Kidney glomerular epithelial cell (primary cell): ENCODE measurements at places on chromosomes 1 and 21.

GRCh38 chr21:43312011-43312410 is 114.9 kb downstream of the SIK1 start:
- no peak for DNase-seq

DNA sequence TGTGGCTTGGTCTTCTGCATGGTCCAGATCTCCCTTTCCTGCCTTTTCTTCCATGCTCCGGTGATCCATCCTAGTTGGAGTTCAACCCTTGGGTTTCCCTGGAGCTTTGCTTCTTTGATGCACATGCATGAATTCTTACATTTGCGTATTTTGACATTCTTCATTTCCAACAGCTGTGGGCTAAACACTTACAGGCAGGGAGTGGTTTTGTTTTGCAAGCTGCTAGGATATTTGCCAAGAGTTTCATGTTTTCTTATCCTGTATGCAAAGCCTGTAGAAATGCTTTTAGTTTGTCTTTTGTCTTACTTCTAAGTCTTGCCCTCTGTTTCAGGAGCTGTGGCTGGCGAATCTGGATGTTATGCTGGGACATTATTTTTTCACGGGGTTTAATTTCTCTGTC is 90.3 kb upstream of the PAXBP1 start:
- no peak for DNase-seq

GRCh38 chr1:224524679-224525078 is 90.1 kb upstream of the WDR26 start:
- peak; percentile 39 for DNase-seq

DNA sequence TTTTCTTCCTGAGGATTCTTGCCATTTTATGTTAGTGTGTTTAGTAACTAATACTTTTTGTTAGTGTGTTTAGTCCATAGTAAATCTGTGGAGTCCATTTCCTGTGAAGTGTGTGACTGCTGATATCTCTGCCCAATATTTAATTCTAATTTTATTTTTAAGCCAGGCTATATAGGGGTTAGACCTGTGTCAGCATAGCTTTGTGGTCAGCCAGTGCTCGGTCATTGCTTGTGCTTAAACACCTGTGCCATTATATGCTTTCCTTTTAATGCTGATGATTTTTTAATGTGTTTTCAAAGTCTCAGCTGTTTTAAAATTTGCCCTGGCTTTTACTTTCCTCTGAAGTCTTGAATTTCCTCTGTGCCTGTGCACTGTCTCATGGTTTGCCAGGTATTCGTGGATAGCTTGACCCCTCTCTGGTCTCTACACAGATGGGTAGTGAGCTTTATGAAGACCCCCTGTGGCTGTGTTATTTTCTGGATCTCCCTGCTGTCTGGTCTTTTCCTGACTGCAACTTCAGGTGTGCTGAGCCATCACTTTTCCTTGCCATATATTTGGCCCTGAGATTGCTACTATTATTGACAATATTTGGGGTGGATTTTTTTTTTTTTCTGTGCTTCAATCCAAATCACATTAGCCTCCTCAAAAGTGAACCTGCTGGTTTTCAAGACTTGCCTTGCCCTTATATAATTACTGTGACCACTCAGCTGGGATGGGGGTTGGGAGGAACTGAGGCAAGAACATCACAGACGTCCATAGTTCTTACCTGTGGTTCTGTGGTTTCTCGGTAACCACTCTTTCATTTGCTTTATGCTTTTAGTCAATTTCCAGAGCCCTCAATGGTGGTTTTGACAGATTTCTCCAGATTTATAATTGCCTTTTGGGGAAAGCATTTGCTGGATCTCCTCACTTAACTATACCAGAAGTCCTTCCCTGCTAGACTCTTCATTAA is 59.6 kb downstream of the RPS6KC1 start:
- DNase-seq = no peak

DNA sequence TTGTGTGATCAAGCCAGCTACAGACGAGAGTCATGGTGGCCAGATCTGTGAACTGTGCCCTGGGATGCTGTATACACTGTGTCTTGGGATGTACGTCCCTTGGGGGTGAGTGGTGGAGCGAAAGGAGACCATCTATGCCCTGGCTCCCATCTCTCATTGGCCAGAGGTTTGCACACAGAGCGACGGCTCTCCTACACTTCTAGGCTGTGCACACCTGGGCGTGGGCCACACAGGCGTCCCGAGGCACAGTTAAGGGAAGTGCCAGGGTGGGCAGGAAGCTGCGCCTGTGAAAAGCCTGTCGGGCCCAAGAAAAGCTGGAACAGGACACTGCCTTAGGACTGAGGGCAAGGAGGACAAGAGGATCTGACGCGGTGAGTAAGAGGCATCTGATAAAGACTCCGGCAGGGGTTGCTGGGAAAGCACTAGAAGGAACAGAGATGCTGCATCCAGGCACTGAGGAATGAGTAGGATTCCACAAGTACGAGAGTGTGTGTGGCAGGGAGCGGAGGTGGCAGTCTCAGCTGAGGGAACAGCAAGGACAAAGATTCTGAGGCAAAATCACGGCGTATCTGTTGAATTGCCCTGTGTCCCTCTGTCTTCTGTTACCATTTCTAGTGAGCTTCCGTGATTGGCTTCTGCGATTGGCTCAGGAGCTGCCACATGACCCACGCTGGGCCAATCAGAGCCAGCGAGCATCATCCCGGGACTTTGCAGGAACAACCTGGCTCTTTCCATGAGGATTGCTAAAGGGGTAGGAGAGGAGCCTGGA is 67.9 kb upstream of the ZBTB40 start:
- DNase-seq = no peak

GRCh38 chr1:28365864-28366263 is 3.7 kb upstream of the PHACTR4 start:
- DNase-seq = no peak

DNA sequence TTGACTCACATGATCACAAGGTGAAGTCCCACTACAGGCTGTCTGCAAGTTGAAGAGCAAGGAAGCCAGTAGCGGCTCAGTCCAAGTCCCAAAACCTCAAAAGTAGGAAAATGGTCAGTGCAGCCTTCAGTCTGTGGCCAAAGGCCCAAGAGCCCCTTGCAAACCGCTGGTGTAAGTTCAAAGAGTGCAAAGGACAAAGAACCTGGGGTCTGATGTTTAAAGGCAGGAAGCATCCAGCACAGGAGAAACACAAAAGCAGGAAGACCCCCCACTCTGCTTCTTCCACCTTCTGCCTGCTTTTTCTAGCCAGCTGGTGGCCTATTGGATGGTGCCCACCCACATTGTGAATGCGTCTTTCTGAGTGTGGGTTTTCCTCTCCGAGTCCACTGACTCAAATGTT is 2222.6 kb downstream of the MRPL39 start:
- no peak for DNase-seq

DNA sequence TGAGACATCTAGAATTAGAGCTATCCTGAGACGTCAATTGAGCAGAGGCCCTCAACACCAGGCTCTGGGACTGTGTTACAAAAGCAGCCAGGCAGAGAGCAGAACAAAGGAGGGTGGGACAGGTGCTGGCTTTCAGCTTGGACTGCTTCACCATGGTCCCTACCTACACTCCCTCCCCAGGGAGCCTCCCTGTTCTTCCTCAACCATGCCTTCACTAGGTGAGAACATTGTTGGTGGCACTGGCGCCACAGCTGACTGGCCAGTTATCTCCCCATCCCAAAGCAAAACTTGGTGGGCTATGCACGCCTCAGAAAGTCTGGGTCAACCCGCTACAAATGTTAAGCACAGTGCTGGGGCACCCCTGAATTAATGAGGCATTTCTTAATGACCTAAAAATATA is 87.8 kb downstream of the NMNAT2 start:
- DNase-seq = no peak

DNA sequence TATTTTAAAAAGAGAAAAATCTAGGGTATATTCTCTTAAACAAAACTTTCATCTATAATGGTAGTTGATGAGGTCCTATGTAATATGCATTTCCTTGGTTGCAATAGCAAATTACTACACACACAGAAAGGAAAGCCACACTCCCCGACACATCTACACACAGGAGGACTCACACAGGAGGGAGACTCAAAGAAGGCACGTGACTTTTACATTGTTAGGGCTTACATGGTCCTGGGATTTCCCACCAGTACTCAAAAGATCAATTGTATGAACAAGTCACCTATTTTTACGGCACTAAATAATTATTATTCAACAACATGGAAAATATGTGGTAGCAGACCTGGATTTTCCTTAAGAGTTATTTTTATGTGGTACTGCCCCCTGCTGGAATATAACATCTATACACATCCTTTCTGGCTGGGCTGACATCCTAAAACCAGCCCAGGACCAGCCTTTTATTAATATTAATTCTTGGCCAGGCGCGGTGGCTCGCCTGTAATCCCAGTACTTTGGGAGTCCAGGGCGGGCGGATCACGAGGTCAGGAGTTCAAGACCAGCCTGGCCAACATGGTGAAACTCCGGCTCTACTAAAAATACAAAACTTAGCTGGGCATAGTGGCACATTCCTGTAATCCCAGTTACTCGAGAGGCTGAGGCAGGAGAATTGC is 33.9 kb upstream of the LGALS8 start:
- DNase-seq = peak; percentile 48

GRCh38 chr1:33099290-33100118 is 18.6 kb downstream of the AZIN2 start:
- DNase-seq = peak; percentile 99

DNA sequence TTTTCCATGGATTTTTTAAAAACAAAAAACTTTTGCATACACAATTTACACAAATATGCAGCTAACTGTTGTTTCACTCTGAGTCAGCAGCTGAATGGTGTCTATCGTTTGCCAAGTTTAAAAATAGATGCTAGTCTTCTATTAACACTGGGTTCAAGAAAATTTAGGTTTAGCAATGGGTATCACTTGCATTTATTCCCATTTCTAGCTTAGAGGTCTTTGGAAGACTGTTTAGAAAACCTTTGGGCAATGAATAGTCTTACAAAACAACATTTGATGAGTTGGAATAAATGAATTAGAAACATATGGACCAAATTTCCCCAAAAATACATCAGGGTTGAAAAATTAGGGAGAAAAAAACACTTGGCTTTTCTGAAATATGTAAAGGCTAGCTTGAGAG is 165.8 kb downstream of the LYPLAL1 start:
- no peak for DNase-seq

GRCh38 chr1:60503266-60503925 is 429.8 kb upstream of the C1orf87 start:
- DNase-seq = no peak

- no peak for DNase-seq
These were observed 1.2 kb downstream of the GBP5 start for GRCh38 chr1:89271341-89272015.

GRCh38 chr1:20074055-20074724 is 4.2 kb downstream of the PLA2G5 start:
- DNase-seq = no peak

- DNase-seq = no peak
These were observed 141.4 kb upstream of the RAB4A start for GRCh38 chr1:229129301-229130027.

DNA sequence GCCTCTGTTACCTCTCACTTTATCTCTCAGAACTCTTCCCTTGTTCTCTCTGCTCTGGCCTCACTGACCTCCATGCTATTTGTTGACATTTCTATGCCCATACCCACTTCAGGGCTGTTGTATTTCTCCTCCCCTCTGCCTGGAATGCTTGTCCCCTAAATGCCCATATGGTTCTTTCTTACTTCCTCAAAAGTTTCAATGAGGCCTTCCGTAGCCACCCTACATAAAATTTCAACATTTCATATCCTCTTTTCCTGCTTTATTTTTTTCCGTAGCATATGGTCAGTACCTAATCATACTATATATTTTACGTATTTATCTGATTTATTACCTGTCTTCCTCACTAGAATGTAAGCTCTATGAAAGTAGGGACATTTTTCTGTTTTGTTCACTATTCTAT is 47.1 kb upstream of the ZYG11A start:
- no peak for DNase-seq

DNA sequence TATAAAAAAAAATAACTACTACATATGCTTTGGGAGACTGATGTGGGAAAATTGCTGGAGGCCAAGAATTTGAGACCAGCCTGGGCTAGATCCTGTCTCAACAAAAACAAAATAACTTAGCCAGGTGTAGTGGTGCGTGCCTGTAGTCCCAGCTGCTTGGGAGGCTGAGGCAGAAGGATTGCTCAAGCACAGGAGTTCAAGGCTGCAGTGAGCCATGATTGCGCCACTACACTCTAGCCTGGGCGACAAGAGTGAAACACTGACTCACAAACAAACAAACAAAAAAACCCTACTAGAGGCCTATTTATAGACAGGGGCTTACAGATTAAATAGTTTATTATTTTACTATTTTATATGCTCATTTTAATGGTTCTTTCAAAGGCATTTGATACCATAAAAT is 80.0 kb downstream of the LHX4 start:
- DNase-seq = no peak

- DNase-seq = no peak
These were observed 6.7 kb downstream of the MPL start for GRCh38 chr1:43344267-43344850.

DNA sequence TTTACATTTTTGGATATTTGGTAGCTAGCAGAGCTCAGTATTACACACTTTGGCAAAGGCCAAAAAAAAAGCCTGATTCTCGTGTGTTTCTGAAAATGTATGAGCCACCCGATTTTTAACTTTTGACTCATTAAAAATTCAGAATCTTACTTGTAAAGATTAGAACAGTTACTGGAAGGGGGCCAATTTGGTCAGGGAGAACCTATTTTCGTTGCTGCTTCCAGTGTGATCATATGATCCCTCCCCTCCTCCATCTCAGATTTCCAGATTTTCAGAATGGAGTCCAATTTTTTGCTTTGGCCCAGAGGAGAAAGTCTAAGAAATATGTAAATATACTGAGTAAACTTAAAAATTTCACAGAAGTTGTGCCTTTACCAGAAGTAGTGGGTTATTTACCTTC is 3.2 kb upstream of the OR2AK2 start:
- DNase-seq = no peak

GRCh38 chr1:107457989-107458388 is 317.1 kb downstream of the NTNG1 start:
- no peak for DNase-seq

GRCh38 chr1:240612811-240613210 is 856 bp upstream of the GREM2 start:
- DNase-seq = no peak

DNA sequence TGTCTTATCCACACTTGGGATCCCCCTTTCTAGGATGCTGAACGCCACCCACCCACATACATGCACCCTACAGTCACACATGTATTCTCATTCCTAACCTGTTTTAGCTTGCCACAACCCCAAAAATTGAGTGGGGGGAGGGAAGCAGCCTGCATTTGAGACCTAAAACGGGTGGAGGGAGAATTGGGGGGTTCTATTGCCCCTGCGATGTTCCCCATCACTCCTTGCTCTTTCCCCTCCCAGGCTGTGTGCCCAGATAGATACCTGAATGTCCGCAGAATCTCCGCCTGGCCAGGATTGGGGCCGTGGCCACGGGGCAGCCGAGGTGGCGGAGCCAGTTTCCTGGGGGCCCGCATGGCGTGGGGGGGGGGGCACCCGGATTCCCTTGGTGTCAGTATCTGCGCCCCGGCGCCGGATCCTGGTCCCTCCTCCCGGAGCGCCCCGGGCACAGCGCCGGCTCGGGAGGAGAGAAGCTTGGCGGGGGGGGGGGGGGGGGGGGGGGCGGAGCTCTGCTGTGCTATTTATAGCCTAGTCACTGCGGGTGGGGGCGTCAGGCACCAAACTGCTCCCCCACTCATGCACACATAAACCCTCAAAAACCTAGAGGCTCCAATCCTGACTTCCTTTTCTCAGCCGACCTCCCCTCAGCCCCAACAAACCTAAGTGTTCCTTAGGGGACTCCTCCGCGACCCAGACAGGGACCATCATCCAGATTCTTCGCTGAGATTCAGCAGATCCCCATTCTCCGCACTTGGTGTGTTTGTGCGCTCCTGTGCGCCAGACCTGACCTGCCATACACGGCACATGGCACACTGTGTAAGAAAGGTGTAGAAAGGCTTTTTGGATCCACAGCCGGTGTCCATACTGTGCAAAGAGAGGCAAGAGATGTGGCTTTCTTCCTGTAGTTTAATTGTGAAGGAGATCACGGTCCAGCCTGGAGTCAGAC is 1.9 kb downstream of the ANKRD34A start:
- no peak for DNase-seq
